Suppressor macrophage (primary cell): ENCODE measurements at places on chromosomes 12 and 14.

DNA sequence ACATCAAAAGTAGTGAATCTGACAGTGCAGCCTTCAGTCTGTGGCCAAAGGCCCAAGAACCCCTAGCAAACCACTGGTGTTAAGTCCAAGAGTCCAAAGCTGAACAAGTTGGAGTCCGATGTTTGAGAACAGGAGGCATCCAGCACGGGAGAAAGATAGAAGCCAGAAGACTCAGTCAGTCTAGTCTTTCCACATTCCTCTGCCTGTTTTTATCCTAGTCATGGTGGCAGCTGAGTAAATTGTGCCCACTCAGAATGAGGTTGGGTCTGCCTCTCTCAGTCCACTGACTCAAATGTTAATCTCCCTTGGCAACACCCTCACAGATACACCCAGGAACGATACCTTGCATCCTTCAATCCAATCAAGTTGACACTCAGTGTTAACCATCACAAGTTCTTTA, 1255.4 kb downstream of the LRFN5 start:
- no peak for DNase-seq

- no peak for DNase-seq
Measured at GRCh38 chr12:80625051-80625450, 82.4 kb upstream of the MYF6 start.

- DNase-seq, result peak; percentile 57
Measured at GRCh38 chr12:121812921-121813896, 9.4 kb downstream of the SETD1B start.

- peak; percentile 36 for DNase-seq
Measured at GRCh38 chr12:119328111-119328510, 6.4 kb upstream of the CCDC60 start.

GRCh38 chr12:89451841-89452251, 72.8 kb downstream of the GALNT4 start:
- peak; percentile 79 for DNase-seq

GRCh38 chr12:74608231-74608775, 70.7 kb downstream of the ATXN7L3B start:
- DNase-seq, result no peak
